ENCODE measurements at places on chromosomes 6 and 20. TPM values are rescaled to one million over a fixed set of nuclear protein-coding genes. Genes with fewer than 3 reads are reported as not detected.

DNA sequence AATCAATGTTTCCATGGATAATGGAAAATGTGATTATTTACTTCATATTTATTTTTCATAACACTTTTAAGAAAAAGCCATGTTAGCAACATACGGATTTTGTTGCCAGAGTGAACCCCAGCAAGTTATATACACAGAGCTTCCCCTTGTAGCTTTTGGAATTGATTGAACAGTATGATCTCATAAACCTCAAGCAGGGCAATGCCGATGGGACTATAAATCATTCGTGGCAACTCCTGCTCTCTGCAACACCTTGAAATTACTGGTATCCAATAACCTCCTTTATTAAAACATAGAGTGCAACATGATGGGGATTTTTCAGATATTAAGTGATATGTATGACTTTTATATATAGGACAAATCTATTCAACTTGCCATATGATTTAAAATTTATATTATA is 428.5 kb downstream of the KHDRBS2 start:
- no peak overlapping the region for H3K27ac ChIP-seq
- no peak for DNase-seq
- H3K36me3 ChIP-seq = no peaks in the 10 kb centered on the region
- H3K4me1 ChIP-seq = no peaks in the 10 kb centered on the region
- no peaks in the 10 kb centered on the region for H3K27me3 ChIP-seq
- no peak overlapping the region for H3K4me3 ChIP-seq

Gene FAM209B
- total RNA-seq = 1.2 TPM

- no peak for DNase-seq
- H3K4me1 ChIP-seq = no peaks in the 10 kb centered on the region
- H3K4me3 ChIP-seq = no peak overlapping the region
- H3K27ac ChIP-seq = no peak overlapping the region
- H3K27me3 ChIP-seq = no peaks in the 10 kb centered on the region
- no peaks in the 10 kb centered on the region for H3K36me3 ChIP-seq
Measured at GRCh38 chr6:21972516-21972915, 324.3 kb downstream of the PRL start.

- H3K27ac ChIP-seq = no peak overlapping the region
- H3K36me3 ChIP-seq = no peaks in the 10 kb centered on the region
- no peak for DNase-seq
- no peaks in the 10 kb centered on the region for H3K27me3 ChIP-seq
Measured at GRCh38 chr6:19968201-19968600, 131.0 kb downstream of the ID4 start.

- H3K36me3 ChIP-seq = no peaks in the 10 kb centered on the region
- H3K27ac ChIP-seq = peak overlapping the region; percentile 45
- DNase-seq = no peak
- H3K27me3 ChIP-seq = no peaks in the 10 kb centered on the region
- no peaks in the 10 kb centered on the region for H3K4me1 ChIP-seq
Measured at GRCh38 chr6:17971128-17972073, 16.0 kb downstream of the KIF13A start.

GRCh38 chr6:74733830-74734620 is 471.8 kb downstream of the COL12A1 start:
- no peak overlapping the region for H3K4me3 ChIP-seq
- H3K27me3 ChIP-seq = no peaks in the 10 kb centered on the region
- no peaks in the 10 kb centered on the region for H3K4me1 ChIP-seq
- no peak overlapping the region for H3K27ac ChIP-seq

- H3K4me3 ChIP-seq = no peak overlapping the region
- H3K4me1 ChIP-seq = no peaks in the 10 kb centered on the region
- no peak overlapping the region for H3K27ac ChIP-seq
- no peaks in the 10 kb centered on the region for H3K36me3 ChIP-seq
- H3K27me3 ChIP-seq = no peaks in the 10 kb centered on the region
Measured at GRCh38 chr20:58538752-58539151, 23.6 kb upstream of the APCDD1L start.

DNA sequence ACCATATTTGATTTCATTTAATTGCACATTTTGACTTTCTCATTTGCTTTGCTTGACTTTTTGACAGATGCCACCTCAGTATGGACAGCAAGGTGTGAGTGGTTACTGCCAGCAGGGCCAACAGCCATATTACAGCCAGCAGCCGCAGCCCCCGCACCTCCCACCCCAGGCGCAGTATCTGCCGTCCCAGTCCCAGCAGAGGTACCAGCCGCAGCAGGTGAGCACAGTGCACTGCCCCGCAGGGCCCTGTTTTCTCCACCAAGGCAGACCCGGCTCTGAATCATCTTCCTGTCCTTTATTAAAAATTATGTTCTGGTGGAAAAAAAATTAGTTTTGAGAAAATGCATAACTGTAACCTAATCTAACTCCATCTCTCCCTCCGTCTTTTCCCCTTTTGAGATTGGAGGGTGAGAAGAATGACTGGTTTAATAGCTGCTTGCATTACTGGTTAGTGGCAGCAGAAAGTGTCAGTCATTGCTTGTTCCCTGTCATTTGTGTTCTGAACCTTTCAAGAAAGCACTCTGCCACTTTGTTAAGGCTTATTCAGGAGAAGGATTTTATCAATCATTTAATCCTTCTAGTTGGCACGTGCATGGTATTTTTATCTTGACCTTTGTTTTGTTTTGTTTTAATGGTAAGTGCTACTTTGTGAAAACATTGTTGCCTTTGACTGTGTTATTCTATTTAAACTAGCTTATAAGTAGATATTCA is 124.3 kb downstream of the ARID1B start:
- H3K4me1 ChIP-seq = peaks cover 30% of the 10 kb centered on the region
- no peak overlapping the region for H3K4me3 ChIP-seq
- DNase-seq = no peak
- no peak overlapping the region for H3K27ac ChIP-seq

GRCh38 chr20:32024683-32025295 is 14.6 kb downstream of the CCM2L start:
- H3K4me3 ChIP-seq = no peak overlapping the region
- peaks cover 11% of the 10 kb centered on the region for H3K27me3 ChIP-seq
- no peak for DNase-seq
- no peak overlapping the region for H3K27ac ChIP-seq

- H3K4me1 ChIP-seq = no peaks in the 10 kb centered on the region
- H3K27me3 ChIP-seq = no peaks in the 10 kb centered on the region
- peaks cover 32% of the 10 kb centered on the region for H3K36me3 ChIP-seq
- H3K27ac ChIP-seq = no peak overlapping the region
- no peak for DNase-seq
Measured at GRCh38 chr6:43544461-43544860, 27.6 kb downstream of the POLR1C start.

DNA sequence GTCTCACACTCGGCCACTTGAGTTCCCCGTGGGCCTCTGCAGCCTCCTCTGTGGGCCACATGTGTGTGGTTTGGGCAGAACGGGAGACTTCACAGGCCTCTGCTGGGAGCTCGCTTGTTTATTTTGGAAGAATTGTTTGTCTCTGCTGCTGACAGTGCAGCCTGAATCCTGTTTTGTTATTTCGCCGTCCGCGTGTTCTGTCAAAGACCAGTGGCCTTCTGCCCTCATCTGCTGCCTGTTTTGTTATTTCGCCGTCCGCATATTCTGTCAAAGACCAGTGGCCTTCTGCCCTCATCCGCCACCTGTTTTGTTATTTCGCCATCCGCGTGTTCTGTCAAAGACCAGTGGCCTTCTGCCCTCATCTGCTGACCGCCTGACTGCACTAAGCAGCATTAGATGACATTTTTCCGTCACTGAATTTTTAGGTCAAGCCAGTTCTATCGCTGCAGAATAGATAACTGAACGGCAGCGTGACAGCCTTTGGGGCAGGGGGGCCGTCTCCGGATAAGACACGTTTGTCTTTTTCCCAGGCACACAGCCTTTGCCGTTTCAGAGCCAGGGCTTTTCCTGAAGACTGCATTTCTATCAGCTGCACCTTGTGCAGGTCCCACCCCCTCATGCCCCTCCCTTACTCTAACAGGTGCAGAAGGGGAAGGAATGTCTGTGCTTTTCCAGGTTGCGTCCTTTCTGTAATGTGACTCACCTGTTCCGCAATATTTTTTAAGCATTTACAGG is 158.5 kb upstream of the AFDN start:
- no peak overlapping the region for H3K27ac ChIP-seq
- H3K27me3 ChIP-seq = no peaks in the 10 kb centered on the region
- DNase-seq = no peak
- no peaks in the 10 kb centered on the region for H3K4me1 ChIP-seq

DNA sequence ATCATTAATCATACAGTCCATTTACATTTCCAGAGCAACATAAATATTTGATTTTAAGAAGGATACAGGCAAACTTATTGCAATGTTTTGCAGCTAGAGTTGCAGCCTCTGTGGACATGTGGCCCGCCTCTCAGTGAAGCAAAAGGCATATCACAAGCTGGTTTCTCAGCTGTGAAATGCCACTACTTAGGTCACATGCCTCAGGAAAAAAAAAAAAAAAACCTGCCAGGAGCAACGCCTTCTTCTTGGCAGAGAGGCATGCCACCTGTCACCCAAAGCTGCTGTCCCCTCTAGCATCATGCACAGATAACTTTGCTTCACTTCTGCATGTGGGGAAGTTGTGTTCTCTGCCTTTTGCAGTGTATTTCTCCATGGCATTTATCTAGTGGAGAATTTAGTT is 18.5 kb downstream of the GRM1 start:
- no peak overlapping the region for H3K27ac ChIP-seq
- no peaks in the 10 kb centered on the region for H3K4me1 ChIP-seq
- H3K4me3 ChIP-seq = no peak overlapping the region
- no peaks in the 10 kb centered on the region for H3K36me3 ChIP-seq

Gene VEGFA
- total RNA-seq = 17.5 TPM

Gene HLA-DQA2
- 1.2 TPM for total RNA-seq

Gene RAET1L
- not detected for total RNA-seq

DNA sequence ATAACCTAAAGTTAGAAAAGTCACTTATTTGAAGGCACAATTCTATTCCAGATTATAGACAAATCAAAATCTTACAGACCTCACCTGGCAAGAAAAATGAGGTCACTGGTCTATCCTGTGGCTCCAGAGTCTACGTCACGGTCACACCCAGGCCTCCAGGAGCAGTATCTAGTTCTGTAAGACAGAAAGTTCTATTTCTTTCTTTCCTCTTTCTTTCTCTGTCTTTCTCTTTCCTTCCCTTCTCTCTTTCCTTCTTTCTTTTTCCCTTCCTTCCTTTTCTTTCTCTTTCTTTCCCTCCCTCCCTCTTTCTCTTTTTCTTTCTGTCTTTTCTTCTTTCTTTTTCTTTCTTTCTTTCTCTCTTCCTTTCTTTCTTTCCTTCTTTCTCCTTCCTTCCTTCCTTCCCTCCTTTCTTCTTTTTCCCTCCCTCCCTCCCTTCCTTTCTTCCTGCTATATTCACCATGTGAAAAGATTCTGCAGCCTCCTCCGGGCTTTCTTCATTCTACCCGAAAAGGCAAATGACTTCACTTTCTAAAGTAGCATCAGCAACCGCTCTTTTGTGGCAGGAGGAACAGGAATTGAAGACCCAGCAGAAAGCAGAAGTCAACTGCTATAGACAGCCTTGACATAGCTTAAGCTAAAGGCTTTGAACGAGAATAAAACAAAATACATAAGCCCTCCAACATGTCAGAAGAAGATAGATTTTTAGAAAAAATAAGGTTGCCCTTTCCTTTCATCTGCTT is 83.9 kb upstream of the SIRPG start:
- no peak for DNase-seq
- H3K27ac ChIP-seq = no peak overlapping the region
- H3K4me3 ChIP-seq = no peak overlapping the region
- H3K36me3 ChIP-seq = no peaks in the 10 kb centered on the region
- H3K27me3 ChIP-seq = no peaks in the 10 kb centered on the region
- H3K4me1 ChIP-seq = no peaks in the 10 kb centered on the region

Gene ILRUN
- total RNA-seq = 53.3 TPM
